ENCODE measurements at places on chromosomes 7 and 10.

DNA sequence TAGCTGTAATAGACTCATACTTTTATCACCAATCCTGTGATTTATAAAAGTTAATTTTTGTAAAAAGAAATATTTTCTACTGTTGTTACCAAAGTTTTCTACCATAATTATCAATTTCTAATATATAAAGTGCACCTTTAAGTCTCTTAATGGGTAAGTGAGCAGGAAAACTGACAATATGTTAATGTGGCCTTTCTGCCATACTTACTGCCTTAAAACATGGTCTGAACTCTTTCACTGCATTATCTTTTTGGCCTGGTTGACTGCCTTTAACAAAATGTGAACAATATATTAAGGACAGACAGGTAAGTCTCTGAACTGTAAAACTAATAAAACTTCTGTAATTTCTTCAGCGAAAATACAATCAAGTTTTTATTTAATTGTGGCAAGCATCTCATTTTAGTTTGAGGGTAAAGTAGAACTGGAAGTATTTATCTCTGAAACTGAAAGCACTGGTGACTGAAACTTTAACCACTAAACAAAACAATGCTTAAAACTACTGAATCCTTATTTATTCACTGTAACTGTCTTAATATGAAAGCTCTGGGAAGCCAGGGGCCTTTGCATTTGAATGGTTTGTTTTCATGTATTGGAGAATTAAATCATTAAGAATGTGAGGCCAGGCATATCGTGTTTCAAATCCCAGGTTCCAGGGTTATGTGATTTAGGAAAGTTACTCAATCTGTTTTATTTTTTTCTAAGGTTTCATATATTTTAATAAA lies 948.8 kb upstream of the POT1 start:
- DNase-seq = no peak

DNA sequence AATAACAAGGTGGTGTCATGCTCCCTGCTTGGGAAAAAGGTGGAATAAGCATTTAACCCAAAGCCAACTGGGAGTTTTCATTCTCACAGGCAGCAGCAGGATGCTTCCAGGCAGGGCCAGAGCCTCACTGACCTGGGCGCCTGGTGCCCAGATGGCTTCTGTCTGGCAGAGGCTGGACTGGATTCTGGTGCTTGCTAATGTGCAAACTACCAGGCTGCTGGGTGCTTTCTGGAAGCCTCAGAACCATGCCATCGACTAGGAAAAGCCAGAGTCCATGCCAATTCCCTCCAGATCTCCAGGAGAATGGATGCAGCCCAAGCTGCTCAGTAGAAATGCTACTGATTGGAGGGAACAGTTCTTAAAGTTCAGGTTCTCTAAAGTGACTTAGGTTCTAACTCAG lies 36.2 kb downstream of the VIPR2 start:
- no peak for DNase-seq

GRCh38 chr7:129797214-129797789 lies 155.5 kb downstream of the UBE2H start:
- DNase-seq = no peak

GRCh38 chr10:132947843-132948242 lies 5.5 kb upstream of the CFAP46 start:
- no peak for DNase-seq

- no peak for DNase-seq
Observed at GRCh38 chr10:63068246-63068645, 64.9 kb upstream of the NRBF2 start.

DNA sequence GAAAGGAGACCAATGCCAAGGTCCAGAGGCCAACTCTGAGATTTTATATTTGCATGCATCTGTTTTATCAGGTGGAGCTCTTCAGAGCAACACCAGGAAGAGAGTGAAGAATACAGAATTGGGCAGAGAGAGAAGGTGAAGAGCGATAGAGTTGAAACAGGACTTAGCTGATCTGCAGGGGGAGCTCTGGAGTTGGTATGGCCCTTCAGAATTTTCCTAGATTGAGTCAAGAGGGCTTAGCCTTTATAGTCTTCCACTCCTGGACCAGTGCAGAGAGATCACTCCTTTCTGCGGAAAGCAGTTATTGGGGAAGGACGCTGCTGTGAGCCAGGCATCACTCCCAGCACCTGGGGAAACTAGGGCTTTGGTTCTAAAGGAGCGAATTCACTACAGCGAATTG lies 105.0 kb upstream of the DGKB start:
- no peak for DNase-seq

GRCh38 chr10:72567889-72568640 lies 57.8 kb downstream of the MICU1 start:
- no peak for DNase-seq

GRCh38 chr7:141715794-141716689 lies 7.9 kb downstream of the WEE2 start:
- DNase-seq = no peak

- DNase-seq = no peak
Observed at GRCh38 chr10:16742165-16742960, 74.9 kb downstream of the RSU1 start.

- no peak for DNase-seq
Observed at GRCh38 chr10:97365761-97366351, 31.3 kb upstream of the FRAT2 start.

DNA sequence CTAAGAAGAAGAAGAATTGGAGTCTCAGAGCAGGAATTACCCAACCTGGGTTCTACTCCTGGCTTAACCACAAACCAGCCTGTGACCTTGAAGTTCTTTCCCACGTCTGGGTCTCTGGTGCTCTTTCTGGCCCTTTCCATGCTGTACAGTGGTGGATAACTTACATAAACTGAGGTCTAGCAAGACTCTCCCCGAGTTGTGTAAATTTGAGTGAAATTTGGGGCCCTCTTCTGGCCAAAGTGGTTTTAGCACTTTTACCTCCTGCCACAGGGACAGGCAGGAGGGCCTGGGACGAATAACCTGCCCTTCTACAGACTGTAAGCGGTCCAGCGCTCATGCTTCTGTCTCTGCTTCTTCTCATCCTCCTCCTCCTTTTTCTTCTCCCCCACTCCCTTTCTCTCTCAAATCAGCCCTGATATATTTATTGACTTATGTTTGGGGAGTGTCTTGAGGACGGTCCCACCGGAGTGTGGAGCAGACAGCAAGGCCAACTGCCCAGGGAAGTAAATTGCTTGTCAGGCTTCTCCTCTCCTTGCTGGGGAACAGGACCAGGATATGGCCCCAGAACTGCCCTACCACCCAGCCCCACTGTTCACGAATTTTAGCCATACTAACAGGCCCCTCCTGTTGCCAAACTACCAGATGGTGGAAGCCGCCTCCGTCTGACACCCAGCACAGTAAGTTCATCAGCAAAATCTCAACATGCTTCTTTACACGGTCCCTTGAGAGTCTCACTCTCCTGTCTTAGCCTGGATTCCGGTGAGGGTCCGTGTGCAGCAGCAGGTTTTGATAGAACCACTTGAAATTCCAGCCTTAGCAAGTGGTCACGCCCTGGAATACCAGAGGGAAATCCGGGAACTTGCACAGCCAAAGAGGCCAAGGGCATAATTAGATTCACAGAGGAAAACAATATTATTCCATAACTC lies 4.0 kb upstream of the SH3PXD2A start:
- peak; percentile 68 for DNase-seq

DNA sequence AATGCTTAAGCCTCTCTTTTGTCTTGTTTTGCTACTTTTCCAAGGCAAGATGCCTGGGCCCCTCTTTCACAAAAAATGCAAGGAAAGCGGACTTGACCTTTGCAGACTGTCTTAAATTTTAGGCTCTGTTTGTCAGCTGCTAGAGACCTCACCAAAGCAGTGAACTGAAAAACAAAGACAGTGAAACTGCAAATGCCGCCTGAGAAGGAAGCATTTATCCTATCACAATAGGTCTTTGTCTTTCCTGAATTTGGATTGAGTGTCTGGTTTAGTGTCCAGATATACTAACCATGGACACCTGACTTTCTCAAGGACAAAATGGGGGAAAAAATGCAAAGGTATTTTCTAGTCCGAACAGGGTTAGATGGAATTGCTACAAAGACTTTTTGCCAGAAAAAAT lies 256.9 kb downstream of the INHBA start:
- DNase-seq = no peak

DNA sequence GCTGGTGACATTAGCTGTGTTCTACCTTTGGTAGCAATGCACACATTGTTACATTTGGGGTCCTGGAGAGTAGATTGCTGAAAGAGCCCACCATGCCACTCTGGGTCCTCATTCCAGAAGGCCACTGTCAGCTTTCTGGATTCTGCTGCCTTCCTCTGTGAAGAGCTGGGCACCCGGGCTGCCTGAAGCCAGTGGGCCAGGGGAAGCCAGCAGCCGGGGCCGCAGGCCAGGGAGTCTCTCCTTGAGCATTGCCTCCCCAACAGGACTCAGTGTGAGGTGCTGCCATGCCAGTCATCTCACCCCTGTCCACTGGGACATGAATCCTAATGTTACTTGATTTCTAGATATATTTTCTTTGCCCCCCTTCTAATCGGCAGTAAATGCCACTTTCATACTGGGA lies 234.0 kb downstream of the SKAP2 start:
- no peak for DNase-seq

DNA sequence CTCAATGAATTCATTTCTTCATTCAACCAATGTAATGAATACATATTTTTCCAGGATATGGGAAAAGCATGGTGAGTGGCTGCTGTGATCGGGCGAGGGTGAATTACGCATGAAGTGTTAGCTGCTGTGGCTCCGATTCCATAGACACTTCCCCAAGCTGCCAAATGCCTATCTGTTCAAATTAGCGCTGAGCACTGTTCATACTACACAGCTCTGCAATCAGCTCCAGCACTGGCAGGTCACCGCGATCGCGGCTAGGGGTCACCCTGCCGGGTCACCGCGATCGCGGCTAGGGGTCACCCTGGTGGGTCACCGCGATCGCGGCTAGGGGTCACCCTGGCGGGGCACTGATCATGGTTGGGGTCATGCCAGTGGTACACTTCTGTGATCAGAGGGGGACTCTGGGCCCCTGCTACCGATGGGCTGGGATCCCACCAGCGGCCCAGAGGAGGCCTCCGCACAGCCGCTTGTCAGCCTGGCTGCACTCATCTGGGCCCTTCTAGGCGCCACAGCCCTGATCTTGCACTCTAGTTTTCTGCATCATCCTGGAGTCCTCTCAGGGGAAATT lies 49.3 kb downstream of the JAKMIP3 start:
- DNase-seq = no peak

GRCh38 chr7:34596887-34597286 lies 61.1 kb upstream of the NPSR1 start:
- DNase-seq = no peak

DNA sequence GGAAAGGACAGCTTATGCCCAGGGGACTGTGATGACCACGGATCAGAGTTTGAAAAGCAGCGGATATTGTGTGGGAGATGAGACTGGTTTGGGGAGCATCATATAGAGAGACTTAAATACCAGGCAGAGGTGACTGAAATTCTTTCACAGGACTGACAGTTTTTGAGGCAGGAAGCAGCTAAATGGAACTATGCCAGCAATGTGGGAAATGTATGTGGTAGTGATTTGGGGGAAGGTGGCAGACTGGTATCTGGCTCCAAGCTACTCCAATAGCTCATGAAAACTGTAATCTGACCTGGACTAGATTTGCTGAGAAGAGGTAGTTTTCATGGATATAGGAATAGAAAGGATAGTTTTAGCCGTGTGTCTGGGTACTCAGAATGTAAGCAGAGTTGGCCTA lies 592.6 kb downstream of the REEP3 start:
- DNase-seq = no peak

GRCh38 chr7:147513451-147513850 lies 1077.1 kb upstream of the C7orf33 start:
- DNase-seq = no peak
